Stimulated activated CD8-positive, alpha-beta memory T cell treated with anti-CD3 and anti-CD28 coated beads, Interleukin-4, amount 100 ng/mL, for 48 hours (primary cell): ENCODE measurements at places on chromosomes 5 and 9.

- no peak for DNase-seq
Measured at GRCh38 chr5:172407241-172407691, 47.1 kb downstream of the SH3PXD2B start.

DNA sequence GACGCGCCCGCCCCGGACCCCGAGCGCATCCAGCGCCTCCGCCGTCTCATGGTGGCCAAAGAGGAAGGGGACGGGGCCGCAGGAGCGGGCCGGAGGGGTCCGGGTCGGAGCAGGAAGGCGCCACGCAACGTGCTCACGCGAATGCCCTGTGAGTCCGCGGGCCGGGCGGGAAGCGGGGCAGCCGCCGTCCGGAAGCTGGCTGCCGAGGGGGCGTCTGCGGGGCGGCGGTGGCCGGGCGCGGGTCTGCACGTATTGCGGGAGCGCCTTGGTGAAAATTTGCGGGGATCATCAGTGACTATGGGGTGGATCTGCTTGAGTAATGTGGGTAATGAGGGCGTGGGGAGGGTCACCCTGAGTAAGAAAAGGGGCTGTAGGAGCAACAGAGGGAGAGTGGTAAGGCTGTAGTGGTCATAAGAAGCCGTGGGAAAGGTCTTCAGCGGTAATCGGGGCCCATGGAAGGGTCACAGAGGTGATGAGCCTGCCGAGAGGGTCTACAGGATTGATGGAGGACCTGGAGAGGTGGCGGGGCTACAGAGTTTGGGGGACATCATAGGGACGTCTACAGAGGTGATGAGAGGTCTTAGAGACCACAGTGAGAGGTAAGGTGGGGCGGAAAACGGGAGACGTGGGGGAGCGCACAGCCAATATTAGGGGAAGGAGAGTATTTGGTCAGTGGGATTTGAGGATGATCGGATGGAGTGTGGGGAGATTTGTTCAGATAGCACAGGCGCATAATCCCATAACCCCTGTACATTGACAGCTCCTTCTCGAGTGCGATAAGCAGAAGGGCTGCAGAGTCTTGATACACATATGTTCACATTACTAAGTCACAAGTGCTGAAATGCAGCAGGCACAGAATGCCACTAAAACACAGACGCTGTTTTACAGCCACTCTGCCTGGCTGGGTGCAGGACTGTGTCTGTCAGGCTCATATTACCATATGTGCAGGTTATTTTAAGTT is 819 bp downstream of the LSM11 start:
- peak; percentile 41 for DNase-seq

GRCh38 chr9:38249587-38250210 is 142.8 kb upstream of the ALDH1B1 start:
- DNase-seq = no peak

DNA sequence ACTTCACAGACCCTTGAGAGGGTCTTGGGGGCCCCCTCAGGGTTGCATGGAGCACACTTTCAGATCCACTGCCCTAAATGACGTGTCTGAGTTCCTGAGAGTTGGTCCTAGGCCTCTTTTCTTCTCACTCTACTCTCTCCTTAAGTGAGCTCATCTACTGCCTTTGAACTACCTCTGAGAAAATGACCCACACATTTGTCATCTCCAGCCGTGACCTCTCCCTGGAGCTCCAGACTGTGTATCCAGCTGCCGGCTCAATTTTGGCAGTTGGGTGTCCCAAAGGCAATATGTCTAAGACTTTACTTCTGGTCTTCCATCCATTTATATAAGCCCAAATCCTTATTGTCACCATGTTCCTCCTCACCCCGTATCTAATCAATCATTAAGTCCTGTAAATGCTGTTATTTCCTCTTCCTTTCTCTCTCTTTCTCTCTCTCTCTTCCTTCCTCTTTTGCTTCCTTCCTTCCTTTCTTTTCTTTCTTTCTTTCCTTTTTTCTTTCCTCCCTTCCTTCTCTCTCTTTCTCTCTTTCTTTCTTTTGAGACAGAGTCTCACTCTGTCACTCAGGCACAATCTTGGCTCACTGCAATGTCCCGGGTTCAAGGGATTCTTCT is 51.2 kb upstream of the HSPA9 start:
- no peak for DNase-seq

GRCh38 chr5:177350776-177351391 is 584 bp downstream of the LMAN2 start:
- no peak for DNase-seq

- peak; percentile 92 for DNase-seq
Measured at GRCh38 chr5:172764861-172765765, 5.9 kb downstream of the DUSP1 start.

DNA sequence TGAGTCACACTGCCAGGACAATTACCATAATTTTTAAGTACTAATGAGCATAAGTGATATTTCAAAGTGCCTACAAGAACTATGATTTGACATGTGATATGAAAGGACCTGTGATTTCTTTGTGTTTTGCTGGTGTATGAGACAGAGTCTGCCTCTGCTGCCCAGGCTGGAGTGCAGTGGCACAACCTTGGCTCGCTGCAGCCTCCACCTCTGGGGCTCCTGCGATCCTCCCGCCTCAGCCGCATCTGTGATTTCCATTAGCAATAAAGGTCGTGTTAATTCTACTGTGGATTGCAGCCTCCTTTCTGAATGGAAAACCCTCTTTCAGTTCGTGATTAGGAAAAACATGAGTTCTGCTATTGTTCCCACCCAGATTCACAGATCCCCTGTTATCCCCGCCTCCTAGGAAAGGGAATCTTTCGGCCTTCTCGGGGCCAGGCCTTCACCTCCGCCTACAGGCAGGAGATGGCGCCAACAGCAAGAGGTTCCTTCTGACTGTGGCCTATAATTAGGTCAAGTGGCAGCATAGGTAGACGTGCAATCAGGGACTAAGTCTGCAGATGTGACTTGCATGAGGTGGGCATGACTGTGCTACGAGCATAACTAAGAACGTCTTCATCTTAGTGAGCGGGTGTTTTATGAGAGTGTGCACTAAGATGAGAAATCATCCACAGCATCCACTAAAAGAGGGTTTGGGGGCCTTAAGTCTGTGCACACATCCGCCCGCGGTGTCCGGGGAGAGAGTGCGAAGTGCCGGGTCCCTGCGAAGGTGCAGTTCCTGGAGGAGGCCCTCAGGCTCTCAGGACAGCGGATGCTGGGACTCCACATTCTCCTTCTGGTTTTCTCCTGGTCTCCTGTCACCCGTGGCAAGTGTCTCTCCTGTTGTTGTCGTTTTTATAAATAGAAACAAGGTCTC is 23.1 kb downstream of the TRIM7 start:
- DNase-seq = no peak

DNA sequence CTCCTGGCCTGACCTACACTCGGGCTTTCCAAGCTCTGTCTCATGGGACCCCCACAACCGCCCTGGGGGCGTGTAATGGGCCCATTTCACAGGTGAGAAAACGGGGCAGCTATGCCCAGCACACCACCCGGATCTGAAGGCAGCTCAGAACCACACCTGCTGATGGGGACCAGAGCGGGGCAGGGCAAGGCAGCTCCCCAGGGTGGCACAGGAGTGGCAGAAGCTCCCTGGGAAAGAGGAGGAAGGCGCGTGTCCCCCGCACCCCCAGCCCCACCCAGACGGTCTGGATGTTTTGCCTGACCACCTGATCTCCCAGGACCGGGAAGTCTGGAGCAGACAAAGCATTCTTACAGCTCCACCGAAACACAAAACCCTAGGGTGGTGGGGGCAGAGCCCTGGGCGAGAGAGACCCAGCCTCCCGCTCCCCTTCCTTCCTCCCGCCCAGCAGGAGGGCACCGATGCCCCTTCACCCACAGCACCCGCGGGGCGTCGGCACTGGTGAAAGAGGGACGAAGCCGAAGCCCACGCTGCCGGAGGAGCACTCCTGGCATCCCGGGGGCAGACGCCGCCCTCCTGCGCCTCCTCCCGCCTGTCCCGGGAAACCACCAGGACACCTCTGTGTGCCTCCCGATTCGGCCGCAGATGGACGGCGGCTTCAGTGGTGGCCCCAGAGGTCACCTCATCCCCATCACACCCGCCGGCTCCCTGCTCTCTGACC is 14.5 kb downstream of the NOTCH1 start:
- DNase-seq = no peak

DNA sequence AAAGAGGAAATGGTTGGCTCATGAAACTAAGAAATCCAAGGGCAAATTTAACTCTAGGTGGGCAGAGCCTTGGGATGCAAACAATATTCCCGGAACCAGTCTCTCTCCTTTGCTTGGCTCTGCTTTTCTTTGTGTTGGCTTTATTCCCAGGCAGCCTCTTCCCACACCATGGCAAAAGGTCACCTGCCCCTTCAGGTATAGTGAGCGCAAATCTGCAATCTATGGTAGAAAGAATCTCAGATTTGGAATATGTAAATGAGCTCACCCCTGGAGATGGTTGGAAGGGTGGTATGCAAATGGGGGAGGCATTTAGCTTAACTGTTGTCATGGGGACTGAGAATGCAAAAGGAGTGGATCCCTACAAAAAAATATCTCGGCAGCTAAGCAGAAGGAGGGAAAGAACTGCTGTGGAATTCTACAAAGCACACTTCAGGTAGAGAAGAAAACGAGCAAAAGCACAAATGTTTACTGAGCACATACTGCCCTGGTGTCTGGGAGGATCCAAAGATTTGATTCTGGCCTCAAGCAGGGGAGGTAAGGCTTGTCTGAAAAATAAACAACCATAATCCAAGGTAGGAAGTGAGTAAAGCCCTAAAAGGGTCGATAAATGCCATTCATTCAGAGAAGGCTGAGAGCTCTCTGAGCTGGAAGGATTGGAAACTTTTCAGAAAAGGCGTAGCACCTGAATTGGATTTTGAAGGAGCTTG is 139.7 kb downstream of the TLE1 start:
- DNase-seq = no peak

DNA sequence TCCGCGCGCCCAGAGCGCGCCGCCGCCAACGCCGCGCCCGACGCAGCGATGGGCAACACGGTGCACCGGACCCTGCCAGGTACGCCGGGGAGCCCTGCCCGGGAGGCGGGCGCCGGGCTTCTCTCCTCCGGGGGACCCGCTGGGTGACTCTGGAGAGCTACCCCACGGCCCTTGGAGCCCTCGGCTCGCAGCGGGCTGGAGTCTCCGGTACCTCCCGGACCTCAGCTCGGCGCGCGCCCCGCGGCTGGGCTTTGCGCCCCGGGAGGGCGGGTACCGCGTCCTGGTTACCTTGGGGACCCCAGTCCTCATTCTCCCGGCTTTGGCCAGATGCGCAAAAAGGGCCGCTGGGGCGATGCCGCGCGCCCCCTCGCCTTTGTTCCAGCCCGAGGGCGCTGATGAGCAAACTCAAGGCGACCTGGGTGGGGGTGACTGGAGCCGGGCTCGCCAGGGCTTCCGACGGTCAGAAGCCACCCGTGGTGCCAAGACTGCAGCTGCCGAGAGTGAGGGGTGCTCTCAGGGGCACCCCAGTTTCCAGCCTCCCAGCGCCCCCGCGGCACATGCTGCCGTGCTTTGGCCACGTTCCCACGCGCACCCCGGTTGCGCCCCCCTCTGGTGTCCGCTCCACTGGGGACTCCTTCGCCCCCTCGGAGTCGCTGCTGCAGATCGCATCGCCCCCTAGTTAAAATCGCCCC is 442 bp downstream of the NEURL1B start:
- DNase-seq = no peak

DNA sequence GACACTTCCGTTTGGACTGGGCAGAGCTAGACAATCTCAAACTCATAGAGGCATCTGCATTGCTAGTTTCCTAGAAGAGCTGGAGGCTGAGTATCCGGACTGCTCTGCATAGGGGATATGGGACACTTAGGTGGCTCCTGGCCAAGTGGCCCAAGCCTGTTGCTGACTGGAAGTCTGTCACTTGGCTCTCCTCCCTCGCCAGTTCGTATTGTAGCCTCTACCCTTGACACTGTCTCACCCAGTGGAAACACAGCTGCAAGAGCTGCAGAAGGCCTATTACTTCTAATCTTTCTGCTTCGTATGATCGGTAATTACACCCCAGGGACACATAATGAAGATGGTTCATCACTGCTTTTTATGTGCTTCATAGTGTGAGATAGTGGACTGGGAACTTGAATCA is 34.7 kb downstream of the ITGA1 start:
- DNase-seq = no peak

- DNase-seq = no peak
Measured at GRCh38 chr5:140318792-140319191, 15.9 kb upstream of the PFDN1 start.

GRCh38 chr9:126474786-126475485 is 138.8 kb upstream of the LMX1B start:
- no peak for DNase-seq

- peak; percentile 89 for DNase-seq
Measured at GRCh38 chr9:112486221-112487007, at the start of gene KIAA1958. Gene KIAA1958 (plus strand): TSS chr9:112486827. CDS start chr9:112574081, 87,254 bp downstream.

- no peak for DNase-seq
Measured at GRCh38 chr9:127099664-127100063, 22.8 kb downstream of the ANGPTL2 start.

DNA sequence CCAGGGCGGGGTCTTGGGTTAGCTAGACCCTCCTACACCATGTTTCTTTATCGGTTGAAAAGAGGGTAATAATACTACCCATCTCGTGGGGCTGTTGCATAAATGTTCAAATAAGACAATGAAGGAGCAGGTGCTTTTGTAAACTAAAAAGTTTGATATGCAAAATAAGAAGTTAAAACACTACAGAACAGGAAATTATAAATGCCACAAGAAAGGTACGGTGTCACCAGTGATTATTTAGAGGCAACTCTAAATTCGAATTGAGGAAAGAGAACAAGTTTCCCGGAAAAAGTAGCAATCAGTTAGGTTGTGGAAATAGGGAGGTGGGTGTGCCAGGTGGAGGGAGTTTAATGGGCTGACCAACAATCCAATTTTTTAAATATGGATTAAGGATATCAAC is 2.5 kb upstream of the PHF19 start:
- DNase-seq = no peak

GRCh38 chr9:137740312-137740711 is 121.5 kb downstream of the EHMT1 start:
- no peak for DNase-seq

DNA sequence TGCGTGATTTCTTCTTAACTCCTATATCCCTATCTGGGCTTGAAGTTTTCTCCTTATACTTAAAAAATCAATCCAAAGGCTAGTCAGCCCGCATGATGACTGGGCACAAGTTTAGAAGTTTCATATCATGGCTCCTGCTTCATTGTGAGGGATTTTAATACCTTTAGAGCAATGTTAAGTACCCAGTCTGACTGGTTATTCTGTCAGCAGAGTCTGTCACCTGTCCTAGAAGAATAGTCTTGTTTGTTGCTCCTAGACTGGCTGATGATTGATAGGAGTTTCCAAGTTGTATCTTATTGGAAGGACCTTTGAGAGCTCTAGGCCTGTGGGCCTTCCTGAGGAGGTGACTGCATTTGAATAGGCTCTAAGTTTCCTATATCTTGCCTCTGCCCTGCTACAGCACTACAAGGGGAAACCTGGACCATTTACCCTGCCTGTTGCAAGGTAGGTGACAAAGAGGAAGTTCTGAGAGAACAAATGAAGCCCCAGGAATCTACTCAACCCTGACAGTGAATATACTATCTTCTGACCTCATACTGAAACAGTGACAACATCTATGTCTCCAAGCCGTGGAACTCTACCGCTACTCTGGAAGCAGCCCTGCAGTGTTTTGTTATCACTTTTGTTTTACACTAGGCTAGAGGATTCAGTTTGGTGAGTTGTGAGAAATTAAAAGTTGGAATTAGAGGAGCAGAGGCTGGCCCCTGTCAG is 66.5 kb downstream of the F2RL2 start:
- no peak for DNase-seq

GRCh38 chr9:38008168-38009034 is 60.6 kb downstream of the SHB start:
- peak; percentile 86 for DNase-seq
